ENCODE measurements at places on chromosomes 1 and 21.

- no peak for DNase-seq
Observed at GRCh38 chr1:184650177-184650866, 104.3 kb downstream of the EDEM3 start.

DNA sequence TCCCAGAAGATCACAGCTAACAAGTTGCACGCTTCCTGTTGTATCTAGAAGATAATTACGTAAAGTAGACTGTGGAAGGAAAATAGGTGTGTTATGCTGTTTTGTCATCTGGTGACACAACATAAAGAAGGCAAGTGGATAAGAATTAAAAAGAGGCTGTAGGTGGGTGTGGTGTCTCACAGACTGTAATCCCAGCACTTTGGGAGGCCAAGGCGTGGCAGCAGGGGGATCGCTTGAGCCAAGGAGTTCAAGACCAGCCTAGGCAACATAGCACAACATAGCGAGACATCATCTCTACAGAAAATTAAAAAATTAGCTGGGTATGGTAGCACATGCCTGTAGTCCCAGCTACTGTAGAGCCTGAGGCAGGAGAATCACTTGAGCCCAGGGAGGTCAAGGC, 17.9 kb upstream of the ZNF281 start:
- no peak for DNase-seq

- DNase-seq: peak; percentile 79
Observed at GRCh38 chr1:179881642-179882252, 338 bp upstream of the TOR1AIP1 start.

- DNase-seq: no peak
Observed at GRCh38 chr1:198638441-198638840, 399 bp upstream of the PTPRC start.

- no peak for DNase-seq
Observed at GRCh38 chr1:72009173-72010093, 272.9 kb downstream of the NEGR1 start.

DNA sequence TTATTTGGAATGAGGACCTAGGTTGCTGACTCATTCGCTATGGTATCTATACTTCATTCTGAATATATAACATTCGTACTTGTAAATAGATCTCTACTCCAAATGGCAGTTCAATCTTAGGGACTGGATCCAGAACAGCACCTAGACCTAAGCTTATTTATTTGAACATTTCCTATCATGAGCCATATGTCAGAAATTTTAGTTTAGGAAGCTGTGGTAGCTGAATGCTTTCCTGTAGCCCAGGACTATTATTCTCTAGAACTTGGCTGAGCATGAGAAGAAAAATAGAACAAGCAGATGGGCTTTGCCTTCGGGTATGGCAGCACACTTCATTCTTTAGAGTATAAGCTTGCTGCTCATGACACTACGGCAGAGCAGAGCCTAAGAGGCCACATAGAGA, 1114.4 kb upstream of the B3GALT2 start:
- DNase-seq: no peak
